Esophagus squamous epithelium (tissue), 5 donors: ENCODE measurements at places on chromosomes 16 and 17.

- DNase-seq: no peak
Measured at GRCh38 chr17:28466521-28467048, 6.9 kb upstream of the SLC13A2 start.

GRCh38 chr16:89193576-89194293, 6.6 kb downstream of the SLC22A31 start:
- DNase-seq: no peak

DNA sequence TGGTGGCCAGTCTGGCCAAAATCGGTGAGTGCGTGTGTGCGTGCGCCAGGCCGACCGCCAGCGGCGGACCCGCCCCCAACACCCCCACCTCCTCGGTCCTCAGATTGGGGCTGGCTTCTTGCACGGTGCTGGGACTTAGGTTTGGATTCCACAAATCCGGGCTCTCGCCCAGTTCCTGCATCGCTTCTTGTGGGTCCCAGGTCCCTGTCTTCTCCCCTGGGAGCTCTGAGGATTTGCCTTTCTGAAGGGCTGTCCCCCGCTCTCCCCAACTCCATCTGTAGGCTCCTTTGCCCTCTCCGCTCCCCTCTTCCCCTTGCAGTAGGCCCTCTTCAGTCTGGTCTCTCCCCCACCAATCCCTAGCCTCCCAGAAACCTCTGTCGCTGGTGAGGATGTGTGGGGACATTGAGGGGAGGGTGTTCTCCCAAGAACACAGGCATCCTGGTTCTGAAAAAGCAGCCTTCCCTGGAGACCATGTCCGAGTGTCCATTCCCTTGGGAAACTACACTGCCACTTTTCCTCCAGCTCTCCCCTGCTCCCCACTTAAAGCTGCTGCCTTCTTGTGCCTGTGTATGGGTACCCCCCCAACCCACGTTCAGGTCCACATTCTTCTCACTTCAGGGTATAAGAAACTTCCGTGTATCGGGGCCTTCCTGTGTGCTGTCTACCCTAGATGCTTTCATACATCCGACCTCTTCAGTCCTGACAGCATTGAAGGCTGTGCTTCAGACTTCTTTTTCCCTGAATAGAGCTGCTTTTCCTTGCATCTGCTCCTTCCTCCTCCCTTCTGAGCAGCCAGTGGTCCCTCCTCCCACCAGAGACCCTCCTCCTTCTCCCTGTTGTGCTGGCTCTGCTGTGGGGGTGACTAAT, 632 bp downstream of the SLC9A5 start:
- no peak for DNase-seq

GRCh38 chr16:2472885-2473445, 1.9 kb downstream of the NTN3 start:
- DNase-seq: no peak

GRCh38 chr16:22262460-22262859, 34.7 kb upstream of the POLR3E start:
- no peak for DNase-seq
